T follicular helper cell (primary cell): ENCODE measurements at places on chromosomes 6 and 20.

- DNase-seq, result no peak
Measured at GRCh38 chr20:48962976-48963771, 41.7 kb downstream of the ARFGEF2 start.

DNA sequence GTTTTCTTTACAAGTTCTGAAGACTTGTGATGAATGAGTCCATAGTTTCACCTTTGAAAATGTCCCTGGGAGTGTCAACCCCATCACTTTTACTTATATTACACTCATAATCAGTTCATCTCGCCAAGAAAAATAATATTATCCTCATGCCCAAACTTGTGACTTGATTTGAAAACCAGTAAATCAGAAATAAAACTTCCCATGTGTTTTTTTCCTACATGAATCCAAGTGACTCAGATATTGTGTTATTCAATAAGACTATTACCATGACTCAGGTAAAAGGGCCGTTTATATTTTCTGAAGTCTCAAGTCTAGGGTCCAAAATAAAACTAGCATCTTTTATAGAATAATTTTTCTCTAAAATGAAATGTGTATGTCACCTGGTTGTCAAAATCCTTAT, 15.8 kb upstream of the CYP24A1 start:
- DNase-seq, result no peak

- no peak for DNase-seq
Measured at GRCh38 chr6:12950976-12951375, 234.4 kb downstream of the PHACTR1 start.

DNA sequence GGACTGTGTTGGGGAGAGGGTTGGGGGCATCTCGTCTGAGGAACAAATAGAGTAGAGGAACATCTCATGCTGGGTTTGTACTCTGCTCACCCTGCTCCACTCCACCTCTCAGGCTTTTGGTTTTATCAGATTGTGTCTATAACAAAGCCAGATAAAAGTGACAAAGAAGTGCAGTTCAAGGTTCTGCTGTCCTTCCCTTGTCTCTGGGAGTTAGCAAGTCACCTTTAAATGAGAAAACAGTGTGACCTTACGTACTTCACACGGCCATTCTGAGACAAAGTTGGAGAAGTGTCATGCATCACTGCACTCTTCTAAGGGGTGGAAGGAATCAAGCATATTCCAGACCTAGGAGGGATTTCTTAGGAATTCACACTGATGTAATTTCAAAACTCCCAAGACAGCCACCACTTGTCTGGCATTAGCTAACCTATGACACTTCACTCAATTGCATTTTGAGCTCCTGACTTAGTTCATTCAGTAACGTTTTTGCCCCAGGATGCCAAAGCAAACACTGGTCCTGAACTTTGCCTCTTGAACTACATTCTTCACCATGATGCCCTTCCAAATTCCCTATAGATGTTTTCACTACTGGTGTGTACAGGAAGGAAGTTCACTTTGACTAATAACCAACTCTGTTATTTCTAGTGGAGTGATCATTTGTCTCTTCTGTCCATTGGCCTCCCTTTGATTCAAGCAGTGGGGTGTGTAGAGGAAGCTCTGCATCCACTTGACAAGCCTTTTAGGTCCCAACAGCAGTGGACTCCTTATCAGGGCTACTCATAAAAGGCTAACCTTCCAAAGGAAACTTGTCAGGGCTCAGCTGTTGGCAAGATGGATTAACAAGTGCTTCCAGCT, 647.6 kb upstream of the FLRT3 start:
- no peak for DNase-seq

DNA sequence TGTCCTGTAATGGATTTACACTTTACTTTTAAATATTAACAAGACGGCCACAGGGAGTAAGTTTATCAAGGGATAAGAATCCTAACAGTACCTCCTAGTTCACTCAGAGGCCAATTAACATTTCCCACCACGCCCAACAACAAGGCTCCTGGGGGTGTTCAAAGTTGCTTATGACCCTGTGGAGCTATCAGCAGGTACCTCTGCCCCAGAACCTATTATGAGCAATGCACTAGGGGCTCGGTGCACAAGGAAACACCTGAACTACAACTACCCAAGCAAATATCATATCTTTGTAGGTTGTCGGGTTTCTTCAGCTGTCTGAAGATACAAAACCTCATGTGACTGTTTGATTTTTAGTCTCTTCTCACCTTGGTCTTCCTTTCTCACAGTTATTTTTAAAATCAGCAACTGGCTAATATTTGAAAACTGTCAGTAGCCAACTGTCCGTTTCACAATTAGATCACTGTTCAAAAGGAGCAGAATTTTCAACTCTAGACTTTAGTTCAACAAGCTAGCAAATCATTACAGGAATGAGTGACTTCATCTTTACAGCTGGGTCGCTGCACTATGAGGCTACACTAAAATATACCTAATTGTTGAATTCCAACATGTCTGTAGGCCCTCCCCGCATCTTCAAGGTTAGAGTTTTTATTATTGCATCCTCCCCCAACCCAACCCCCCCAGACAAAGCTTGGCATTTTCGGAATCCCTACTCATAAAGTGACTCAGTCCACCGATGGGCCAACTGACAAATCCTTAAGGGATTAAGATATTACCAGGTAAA, 38.1 kb downstream of the B4GALT5 start:
- DNase-seq, result no peak

- peak; percentile 61 for DNase-seq
Measured at GRCh38 chr20:45987108-45987780, 15.2 kb upstream of the ZNF335 start.

DNA sequence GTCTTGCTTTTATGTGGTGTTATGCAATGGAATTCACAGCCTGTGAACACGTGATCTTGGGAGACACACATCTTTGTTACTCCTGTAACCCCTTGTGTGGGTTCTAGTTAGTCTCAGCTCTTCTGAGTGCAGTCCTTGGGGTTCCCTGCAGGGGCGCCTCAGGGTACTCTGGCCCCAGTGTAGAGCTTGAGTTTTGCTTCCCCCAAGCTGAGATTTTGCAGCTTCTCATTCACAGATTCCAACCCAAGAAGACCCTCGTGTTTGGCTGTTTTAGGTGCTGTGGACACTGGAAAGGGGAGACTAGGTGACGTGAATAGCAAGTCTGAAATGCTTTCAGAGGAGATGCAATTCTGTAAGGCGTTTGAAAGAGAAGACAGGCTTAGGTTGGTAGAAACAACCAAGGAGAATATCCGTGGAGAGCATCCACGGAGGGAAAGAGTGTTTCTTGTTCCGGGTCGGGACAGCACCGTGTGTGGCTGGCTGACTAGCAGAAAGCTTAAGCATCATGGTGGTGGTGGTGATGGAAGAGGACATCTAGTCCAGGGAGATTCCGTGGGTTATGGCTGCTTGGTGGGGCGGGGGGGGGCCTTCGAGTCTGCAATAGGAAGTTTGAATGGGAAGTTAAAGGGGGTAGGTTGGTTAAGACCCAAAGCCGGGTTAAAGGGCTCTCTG, 30.1 kb downstream of the DUSP22 start:
- no peak for DNase-seq

DNA sequence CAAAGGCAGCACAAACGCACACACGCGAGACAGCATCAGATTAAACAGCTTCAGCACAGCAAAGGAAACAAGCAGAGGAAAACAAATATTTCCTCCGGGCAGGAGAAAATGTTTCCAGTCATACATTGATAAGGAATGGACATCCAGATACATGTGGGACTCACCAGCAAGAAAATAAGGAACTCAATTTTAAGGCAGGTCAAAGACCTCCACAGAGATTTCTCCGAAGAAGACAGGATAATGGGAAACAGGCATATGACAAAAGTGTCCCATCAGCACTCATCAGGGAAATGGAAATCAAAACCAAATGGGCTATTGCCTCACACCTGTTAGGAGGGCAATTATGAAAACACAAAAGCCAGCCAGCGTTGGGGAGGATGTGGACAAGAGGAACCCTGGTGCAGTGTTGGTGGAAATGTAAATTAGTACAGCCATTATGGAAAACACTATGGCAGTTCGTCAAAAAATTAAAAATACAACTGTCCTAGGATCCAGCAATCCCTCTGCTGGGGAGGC, 9.7 kb upstream of the SLCO4A1 start:
- no peak for DNase-seq

DNA sequence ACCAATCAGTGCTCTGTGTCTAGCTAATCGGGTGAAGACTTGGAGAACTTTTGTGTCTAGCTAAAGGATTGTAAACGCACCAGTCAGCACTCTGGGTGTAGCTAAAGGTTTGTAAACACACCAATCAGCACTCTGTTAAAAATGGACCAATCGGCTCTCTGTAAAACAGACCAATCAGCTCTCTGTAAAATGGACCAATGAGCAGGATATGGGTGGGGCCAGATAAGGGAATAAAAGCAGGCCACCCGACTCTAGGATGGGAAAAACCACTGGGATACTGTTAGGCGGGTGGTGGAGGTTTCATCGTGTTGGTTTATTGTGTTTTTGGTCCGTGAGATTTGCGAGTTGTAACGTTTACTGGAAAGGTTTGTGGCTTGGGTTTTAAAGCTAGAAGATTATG, 25.5 kb upstream of the GFOD1 start:
- DNase-seq, result no peak

GRCh38 chr6:75205776-75206575, at the start of gene COL12A1:
COL12A1 (minus strand) TSS chr6:75206053; CDS start chr6:75202792, 3,261 bp downstream.
- DNase-seq, result no peak

DNA sequence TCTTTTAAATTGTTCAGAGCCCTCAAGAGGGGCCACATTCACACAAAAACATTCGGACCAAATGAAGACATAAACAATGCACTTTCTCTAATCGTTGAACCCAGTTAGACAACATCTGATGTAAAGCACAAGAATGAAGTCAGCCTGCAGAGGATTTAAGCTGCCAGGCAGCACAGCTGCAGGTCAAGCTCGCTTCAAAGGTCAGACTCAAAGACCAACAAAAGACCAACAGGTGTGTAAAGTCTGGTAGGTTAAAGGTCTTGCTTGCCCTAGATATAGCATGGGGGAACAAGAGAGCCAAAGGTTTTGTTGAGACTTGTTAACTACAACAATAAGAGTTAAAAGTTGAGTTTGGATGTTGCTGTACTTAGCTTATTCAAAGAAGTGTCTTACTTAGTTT, 26.7 kb upstream of the MYLIP start:
- DNase-seq, result no peak

DNA sequence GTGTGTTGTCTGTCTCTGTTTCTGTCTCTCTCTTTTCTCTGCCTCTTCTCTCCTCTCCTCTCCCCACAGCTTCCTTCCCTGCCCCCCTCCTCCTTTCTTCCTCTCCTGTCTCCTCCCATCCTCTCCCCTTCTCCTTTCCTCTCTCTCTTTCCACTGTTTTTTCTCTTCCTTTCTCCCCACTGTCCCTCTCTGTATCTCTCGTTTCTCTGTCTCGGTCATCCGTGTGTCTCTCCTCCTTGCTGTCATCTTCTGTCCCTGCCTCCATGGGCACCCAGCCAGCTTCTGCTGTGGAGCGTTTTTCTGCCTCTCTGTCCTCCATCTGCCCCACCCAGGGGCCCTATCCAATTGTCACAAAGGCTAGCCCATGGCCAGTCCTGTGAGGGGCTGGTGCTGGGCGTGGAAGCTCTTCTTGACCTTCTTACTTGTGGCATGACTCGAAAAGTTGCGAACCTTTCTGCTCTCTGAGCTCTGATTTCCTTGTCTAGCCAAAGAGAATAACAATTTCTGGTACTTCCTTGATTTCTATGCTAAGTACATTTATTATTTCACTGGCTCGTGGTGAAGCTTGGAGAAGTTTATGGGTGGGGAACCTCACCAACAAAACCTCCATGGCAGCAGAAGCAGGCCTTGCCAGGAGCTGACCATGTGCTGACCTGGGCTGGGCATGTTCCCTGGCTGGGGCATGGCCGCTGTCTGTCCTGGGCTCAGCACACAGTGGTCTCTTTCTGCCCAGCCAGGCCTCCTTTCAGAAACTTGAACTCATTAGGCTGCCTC, 69.3 kb downstream of the CEBPB start:
- DNase-seq, result no peak

GRCh38 chr6:159654483-159655098, 38.5 kb downstream of the SOD2 start:
- no peak for DNase-seq

- no peak for DNase-seq
Measured at GRCh38 chr6:71048320-71049164, 91.7 kb upstream of the B3GAT2 start.

DNA sequence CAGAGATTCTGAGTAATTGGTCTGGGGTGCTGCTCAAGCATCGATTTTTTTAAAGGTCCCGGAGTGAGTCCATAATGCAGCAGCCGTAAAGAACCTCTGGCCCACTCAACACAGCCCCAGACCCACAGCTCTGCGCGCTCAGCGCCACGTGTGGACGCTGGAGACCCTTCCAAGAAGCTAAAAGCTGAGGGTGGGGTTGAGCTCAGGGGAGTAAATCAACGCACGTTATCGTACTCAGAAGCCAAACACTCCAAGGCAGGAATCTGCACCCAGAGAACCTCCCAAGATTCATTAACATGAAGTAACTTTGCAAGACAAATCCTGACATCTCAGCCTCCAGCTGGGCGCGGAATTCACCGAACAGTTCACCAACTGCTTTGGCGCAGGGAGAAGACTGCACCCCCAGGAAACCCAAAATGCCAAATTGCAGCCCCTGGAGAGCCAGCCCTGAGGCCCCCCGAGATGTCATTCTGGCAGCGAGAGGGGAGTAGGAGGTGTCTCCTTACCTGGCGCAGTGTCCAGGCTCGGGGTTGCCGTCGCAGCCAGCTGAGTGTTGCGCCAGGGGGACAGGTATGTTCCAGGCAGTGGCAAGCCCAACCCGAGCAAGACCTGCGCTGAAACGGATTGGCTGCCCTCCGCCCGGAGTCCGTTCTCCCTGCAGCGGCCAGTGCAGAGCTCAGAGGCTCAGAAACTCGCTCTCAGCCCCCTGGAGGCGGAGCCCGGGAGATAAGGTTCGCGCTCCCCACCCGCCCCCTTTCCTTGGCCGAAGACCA, at the start of gene COL21A1:
Gene COL21A1, minus strand, starts transcription at position 700 of the 773 bp plus-strand sequence. CDS start 64,962 bp downstream, outside the sequence.
- DNase-seq, result no peak

- no peak for DNase-seq
Measured at GRCh38 chr6:128124713-128125112, 223.9 kb upstream of the THEMIS start.

GRCh38 chr20:39390186-39390585, 428.0 kb downstream of the DHX35 start:
- no peak for DNase-seq

DNA sequence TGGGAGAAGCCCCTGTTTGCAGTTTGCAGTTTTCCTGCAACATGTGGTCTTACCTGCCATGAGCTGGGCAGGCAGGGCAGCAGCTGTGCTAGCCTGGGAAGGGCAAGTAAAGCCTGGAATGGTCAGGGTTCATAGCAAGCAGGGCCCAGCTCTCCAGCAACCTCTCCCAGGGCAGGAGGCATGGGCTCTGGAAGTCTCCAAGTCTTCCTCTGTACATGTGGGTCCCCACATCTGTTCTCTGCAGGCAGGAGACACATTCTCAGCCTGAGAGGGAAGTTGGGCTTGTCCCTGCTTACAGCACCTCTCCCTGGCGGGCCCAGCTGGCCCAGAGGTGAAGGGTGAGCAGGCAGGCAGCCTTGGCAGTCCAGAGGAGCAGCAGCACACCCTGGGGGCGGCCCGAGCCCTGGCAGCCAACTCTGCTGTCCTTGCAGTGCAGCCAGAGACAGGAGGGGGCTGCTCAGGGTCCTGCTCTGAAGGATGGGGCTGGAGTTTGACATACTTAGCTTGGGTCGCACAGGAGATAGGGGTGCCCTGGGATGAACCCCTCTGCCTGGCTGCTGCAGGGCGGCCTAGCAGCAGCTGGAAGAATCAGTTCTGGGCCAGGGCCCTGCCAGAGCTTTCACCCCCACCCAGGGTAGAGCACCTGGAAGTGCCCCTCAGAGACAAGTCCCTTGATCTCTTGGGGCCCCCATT, 176.0 kb downstream of the MRPL14 start:
- no peak for DNase-seq
